ENCODE measurements at places on chromosomes 5 and 9.

GRCh38 chr9:86756576-86757381 lies 190.5 kb downstream of the GAS1 start:
- DNase-seq: no peak

- peak; percentile 48 for DNase-seq
Measured at GRCh38 chr5:4553978-4554377, 586.2 kb upstream of the ADAMTS16 start.

GRCh38 chr9:5492965-5493678 lies 17.2 kb upstream of the PDCD1LG2 start:
- no peak for DNase-seq

DNA sequence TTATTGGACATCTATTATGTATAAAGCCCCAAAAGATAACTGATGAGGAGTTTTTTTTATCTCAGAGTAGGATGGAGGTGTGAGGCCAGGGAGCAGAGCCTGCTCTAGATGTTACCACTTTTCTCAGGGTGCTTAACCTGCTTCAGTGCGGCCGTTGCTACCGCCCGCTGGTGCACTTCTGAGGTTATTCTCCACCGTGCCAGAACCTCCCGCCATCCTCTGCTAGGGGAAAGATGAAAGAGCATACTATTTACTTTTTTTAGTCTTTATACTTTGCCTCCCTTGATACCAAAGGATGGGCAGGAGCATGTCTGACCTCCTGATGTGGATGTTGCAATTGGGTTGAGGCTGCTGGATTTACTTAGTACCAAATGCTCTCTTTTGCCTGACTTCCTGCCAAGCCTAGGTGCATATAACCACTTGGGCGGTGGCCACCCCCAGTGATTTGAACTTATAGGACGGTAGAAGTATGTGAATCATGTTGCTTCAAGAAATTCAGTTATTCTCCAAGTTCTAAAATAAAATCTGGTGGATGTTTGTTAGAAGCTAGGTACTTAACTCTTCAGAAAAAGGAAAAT lies 71.1 kb upstream of the HSPB3 start:
- DNase-seq: no peak

DNA sequence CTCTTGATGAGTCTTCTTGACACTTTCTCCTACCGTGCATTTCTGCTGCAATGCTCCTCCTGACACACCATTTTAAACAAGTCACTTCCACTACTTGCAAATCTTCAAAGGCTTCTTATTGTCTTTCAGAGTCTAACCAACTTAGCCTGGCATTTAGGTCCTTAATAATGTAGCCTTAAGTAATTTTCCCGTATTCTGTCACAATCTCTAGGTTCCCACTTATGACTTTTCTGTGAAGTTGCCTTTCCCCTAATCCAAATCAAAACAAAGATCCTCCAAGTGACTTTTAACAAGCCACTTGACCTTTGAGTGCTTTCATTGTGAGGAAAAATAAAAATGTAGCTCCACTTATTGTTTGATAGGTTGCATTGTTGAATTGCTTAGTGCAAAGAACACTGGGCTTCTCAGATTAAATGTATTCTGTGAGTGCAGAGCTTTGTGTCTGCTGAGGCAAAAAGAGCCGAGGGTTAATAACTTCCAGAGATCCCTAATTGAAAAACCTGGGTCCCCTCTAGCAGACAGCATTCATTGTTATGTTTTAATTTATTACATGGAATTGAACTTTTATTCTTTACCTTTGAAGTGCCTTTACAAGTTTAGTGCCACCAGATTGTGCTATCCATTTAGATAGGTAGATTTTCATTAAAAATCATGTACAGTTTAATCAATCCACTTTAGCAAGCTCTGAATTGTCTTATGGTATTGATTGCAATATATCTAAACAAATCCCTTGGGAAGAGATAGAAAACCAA lies 341.7 kb upstream of the TYRP1 start:
- DNase-seq: no peak

- no peak for DNase-seq
Measured at GRCh38 chr5:81631124-81631523, 119.8 kb downstream of the SSBP2 start.

GRCh38 chr5:156019571-156020180 lies 307.3 kb upstream of the SGCD start:
- DNase-seq: no peak

All from cardiac muscle cell (in vitro differentiated cells and primary cell).